ENCODE measurements at places on chromosomes 2 and 18.
A peak's percentile ranks its signal among the peaks of the same experiment; 100 is the strongest.

- DNase-seq: no peak
Measured at GRCh38 chr2:234751275-234751973, 200.4 kb upstream of the SH3BP4 start.

DNA sequence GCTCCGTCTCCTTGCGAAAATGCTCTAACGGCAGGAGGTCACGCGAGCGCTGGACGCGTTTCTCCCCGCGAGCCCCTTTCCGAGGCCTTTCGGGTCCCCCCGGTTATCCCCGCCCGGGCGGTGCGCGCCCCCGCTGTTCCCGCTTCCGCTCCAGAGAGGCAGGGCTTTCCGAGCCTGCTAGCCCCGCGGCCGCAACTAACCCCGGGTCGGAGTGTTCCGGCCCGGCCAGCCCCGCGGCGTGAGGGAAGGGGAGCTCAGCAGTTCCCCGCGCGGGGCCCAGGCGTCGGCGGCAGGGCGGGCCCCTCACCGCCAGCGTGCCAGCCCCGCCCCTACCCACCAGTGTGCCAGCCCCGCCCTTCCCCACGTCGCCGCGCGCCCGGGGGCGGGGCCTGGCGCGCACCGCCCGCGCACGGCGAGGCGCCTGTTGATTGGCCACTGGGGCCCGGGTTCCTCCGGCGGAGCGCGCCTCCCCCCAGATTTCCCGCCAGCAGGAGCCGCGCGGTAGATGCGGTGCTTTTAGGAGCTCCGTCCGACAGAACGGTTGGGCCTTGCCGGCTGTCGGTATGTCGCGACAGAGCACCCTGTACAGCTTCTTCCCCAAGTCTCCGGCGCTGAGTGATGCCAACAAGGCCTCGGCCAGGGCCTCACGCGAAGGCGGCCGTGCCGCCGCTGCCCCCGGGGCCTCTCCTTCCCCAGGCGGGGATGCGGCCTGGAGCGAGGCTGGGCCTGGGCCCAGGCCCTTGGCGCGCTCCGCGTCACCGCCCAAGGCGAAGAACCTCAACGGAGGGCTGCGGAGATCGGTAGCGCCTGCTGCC is at the start of gene MSH6:
Gene MSH6 (plus strand): TSS at position 475 of the 815 bp plus-strand sequence. CDS start 89 bp downstream, at position 564.
- peak; percentile 97 for DNase-seq

DNA sequence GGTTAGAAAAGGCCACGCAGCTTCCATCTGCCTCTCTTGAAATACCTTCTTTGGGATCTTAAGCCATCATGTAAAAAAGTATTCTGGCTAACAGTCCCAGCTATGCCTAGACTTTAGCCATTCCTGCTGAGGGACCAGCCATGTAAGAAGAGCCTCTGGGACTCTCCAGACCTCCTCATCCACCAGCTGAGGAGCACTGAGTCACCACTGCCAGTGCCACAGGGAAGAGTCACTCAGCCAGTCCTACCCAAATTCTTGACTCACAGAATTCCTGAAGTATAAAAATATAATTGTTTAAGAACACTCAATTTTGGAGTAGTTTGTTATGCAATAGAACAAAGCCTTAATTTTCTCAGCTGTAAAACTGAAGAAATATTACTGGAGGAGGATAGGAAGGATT is 436.7 kb downstream of the ZEB2 start:
- DNase-seq: no peak

DNA sequence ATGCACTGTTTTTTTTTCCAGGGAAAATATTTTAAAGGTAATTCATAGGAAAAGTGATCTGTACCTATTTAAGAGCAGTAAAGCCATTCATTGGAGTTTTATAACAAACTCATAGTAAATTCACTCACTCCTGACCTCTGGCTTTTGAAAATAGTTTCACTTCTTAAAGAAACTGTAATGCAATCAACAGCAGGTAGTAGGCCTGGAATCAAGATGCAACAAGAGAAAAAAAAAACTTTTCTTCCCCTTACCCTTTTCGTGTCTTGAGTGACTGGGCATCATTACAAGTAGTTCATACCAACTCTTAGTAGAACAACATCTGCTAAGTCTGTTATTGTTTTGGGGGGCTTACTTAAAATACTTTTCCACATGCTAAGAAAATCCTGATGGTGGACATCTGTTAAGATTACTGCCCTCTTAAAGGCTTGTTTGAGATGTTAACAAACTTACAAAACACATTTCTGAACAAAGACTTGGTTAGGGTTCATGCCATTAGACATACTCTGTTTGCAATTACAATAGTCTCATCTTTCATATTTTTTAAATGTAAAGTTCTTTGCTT is 164.1 kb upstream of the FOSL2 start:
- DNase-seq: no peak

- DNase-seq: peak; percentile 47
Measured at GRCh38 chr2:73291461-73292315, 1.7 kb downstream of the EGR4 start.

- no peak for DNase-seq
Measured at GRCh38 chr2:232386490-232386739, 7.9 kb downstream of the ALPP start.

GRCh38 chr18:28494151-28494550 is 317.2 kb upstream of the CDH2 start:
- DNase-seq: no peak

DNA sequence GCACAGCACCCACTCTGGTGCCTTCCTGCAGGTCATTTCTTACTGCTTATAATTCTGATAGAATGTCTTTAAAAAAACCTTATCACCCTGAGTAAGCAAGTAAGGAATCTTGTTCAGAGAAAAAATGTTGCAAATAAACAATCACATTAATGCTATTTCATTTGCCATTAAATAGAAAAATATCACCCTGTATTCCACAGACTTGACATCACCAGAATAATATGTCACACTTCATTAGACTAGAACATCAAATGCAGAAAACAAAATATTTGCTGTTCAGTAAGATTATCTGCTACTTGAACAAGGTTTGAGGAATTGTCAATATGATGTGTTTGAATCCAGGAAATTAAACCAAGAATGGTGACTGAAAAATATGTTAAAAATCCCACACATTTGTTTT is 236.6 kb upstream of the MMADHC start:
- DNase-seq: no peak

DNA sequence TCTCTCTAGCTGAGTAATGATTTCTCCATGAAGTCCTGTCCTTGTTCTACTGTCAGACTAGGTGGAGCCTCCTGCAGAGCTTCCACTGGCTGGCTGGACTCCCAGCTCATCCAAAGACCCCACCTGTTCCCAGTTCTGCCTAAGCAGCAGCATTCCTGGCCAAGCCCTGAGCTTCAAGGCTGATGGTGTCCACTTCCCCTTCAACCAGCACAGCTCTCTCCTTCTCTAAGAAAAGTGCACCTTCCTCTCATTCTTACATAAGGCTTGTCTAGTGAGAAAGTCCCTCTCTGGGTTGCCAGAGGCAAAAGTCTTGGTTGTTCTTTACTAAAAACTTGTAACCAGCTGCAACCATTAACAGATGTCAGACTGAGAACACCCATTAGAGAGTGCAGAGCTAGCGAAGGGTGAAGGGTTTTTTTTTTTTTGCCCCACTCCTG is 58.9 kb downstream of the CXCR4 start:
- DNase-seq: no peak

GRCh38 chr2:217980591-217980990 is 22.2 kb downstream of the TNS1 start:
- DNase-seq: no peak

DNA sequence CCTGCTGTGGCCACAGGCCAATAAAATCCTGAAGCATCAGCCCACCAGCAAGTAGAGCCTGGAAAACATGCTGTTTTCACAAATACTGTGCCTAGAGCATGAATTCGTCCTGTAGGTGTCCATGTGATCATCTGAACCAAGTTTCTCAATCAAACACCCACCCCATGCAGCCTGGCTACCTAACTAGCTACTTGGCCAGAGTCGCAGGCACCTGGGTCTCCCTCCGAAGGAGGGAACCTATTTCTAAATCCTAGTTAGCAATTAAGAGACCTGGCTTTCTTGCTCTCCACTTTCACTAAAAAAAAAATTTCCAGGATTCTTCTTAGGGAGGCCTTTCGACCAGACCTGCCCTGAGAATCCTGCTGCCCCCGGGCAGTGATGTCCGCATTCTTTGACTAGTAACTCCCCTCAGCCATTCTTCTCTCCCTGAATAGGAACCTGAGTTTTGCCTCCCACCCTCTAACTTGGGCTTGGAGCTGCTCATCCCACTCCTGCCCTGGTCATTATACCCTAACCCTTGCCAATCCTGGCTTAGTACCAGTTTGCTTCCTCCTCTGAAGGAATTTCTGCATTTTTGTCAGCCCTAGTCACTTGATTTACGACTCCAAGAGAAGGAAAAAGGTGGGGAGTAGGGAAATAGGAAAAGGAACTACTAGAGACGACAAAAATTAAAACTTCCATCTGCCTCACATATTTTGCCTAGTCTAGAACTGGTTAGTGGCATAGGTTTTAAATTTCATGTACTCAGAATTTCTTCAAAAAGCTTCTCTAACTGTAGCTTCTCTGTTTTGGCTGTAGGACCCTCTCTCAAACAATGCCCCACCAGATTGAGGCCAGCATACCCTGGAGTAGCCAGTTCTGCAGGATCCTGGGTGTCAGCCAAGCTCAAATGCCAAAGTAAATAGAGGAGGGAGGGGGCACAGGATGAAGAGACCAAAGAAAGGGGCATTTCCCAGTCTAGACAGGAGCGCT is 25.4 kb upstream of the TANK start:
- no peak for DNase-seq

DNA sequence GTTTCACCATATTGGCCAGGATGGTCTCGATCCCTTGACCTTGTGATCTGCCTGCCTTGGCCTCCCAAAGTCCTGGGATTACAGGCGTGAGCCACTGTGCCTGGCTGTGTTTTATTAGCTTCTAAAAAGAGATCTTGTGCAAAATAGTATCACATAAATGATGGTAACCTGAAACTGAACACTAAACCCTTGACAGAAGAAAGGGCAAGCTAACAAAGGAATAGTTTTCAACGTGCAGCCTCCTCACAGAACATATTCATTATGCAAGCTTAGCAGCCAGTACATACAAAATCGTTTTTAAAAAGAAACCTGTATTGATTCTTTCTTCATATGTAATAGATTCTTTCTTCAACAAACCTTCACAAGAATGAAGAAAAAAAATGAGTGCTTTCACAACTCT is 20.6 kb downstream of the CHN1 start:
- DNase-seq: no peak

DNA sequence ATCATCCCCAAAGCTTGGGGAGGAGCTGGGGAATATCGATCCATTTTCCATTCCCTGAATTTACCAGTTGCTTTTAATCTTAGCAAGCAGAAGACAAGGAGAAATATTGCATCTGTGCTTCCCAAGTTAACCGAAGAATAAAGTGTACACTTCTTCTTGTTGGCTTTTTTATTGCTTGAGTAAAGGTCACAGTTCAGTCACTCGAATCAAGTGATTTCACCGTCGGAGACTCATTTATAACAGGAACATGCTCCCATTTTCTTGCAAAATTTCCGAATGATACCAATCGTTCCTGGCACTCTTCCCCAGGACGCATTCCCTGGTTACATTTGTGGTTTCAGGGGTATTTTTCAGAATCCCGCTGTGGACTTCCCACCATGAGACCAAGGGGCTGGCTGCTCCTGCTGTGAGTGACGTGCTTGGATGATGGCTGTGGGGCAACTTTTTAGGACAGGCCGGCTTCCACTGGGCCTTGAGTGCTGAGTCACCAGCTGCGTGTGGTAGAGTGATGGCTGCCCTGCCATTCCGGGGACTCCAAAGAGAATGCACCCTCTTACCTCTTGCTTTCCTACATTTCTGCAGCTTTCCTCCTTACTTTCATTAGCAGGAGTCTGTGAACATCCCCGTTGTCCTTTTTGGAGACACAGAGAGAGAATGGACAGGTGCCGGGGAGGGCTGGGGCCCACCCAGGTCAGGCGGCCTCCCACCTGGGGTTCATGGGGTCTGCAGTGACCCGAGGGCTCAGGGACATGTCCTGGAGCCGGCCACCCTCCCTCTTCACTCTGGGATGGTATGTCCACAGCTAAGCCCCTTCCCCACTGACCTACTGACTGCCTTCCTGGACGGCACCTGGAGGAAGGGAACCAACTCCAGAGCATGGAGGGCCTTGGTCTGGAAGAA is 60.7 kb upstream of the HDAC4 start:
- no peak for DNase-seq

GRCh38 chr2:232993231-232993821 is 19.7 kb downstream of the NGEF start:
- DNase-seq: no peak

DNA sequence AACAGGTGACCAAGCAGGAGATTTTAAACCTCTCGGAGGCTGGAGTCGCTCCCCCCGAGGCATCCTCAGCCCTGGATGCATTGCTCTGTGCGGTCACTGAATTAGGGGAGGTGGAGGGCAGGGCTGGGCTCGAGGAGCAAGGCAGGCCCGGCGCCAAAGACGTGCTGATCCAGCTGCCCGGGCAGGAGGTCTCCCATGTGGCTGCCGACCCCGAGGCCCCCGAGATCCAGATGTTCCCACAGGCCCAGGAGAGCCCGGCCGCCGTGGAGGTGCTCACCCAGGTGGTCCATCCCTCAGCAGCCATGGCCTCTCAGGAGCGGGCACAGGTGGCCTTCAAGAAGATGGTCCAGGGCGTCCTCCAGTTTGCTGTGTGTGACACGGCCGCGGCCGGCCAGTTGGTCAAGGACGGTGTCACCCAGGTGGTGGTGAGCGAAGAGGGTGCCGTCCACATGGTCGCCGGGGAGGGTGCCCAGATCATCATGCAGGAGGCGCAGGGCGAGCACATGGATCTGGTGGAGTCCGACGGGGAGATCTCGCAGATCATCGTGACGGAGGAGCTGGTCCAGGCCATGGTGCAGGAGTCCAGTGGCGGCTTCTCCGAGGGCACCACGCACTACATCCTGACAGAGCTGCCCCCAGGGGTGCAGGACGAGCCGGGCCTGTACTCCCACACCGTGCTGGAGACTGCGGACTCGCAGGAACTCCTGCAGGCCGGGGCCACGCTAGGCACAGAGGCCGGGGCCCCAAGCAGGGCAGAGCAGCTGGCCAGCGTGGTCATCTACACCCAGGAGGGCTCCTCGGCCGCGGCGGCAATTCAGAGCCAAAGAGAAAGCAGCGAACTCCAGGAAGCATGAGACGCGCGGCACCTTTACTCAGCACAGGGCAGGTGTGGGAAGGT is 145.1 kb downstream of the PTGR3 start:
- DNase-seq: no peak

GRCh38 chr18:79374408-79375171 is 21.1 kb upstream of the NFATC1 start:
- DNase-seq: peak; percentile 80

DNA sequence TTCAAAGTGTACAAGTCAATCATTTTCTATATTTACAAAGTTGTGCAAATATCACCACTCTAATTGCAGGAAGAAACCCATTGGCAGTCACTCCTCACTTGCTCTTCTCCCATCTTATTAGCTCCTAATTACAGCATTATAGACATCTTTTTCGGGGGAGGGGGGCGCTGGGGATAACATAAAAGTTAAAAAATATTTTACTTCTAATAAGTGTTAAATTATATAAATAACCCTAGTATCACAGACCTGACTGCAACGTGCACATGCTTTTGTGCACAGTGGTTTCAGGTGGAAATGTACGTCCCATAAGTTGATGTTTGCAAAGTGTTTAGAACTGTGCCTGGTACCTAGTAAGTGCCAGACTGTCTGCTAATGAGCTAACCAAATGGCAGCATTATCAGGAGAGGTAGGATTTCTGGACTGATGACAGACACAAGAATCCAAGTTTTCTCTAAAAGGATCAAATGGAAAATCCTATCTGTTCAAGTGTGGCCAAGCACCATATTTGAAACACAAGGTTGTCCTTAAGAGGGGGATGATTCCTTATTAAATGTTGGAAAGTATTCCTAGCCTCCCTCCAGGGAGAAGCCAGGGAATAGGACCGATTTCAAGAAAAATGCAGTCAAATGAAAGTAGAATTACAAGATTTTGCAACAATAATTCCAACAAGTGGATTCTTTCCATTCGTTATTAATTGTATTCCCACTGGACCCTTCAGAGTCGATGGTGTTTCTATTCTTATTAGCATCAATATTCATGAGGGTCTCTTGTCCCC is 70.0 kb downstream of the ACKR3 start:
- DNase-seq: no peak

All from GM13976 (cell line).